ENCODE measurements at places on chromosomes 7 and 10. TPM values are rescaled to one million over a fixed set of nuclear protein-coding genes. Genes with fewer than 3 reads are reported as not detected.

The CALD1 gene
- 43.6 TPM for total RNA-seq

The TFR2 gene
- 9.2 TPM for total RNA-seq

The GRM8 gene
- 28.4 TPM for total RNA-seq

The TMEM176B gene
- total RNA-seq = 5.8 TPM

The MMRN2 gene
- total RNA-seq = 5.1 TPM

The TLL2 gene
- total RNA-seq = 2.1 TPM

The RBP3 gene
- not detected for total RNA-seq

The CHRM2 gene
- 23.3 TPM for total RNA-seq

The HYAL4 gene
- total RNA-seq = not detected

The BET1 gene
- total RNA-seq = 28.4 TPM

The CYP3A7 gene
- total RNA-seq = not detected

The AGR2 gene
- total RNA-seq = 0.46 TPM

The PRR15 gene
- not detected for total RNA-seq
